ENCODE measurements at places on chromosomes 4 and X.
A peak's percentile ranks its signal among the peaks of the same experiment; 100 is the strongest.

GRCh38 chrX:39450234-39450977 is 647.4 kb downstream of the BCOR start:
- DNase-seq: no peak

DNA sequence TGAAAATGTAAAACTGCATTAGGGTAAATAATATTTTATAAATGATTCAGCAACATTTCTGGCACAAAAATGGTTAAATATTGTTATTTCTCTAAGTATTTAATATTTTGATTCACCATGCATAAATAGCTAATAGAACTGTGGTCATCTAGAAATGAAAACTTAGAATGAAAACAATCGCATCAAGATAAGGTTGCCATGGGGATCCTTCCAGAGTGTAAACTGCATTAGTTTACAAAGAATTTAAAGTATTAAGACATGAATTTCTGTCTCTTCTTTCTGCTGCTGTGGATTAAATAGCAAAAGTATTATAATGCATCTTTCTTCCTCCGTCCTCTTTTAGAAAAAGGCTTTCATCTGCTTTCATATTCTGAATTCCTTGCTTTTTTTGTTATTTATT is 1064.6 kb upstream of the SLIT2 start:
- no peak for DNase-seq

DNA sequence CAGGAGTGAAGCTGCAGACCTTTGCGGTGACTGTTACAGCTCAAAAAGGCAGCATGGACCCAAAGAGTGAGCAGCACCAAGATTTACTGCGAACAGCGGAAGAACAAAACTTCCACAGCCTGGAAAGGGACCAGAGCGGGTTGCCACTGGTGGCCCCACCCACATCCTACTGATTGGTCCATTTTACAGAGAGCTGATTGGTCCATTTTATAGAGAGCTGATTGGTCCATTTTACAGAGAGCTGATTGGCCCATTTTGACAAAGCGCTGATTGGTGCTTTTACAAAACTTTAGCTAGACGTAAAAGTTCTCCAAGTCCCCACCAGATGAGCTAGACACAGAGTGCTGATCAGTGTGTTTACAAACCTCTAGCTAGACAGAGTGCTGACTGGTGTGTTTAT is 134.2 kb upstream of the FRG1 start:
- no peak for DNase-seq

DNA sequence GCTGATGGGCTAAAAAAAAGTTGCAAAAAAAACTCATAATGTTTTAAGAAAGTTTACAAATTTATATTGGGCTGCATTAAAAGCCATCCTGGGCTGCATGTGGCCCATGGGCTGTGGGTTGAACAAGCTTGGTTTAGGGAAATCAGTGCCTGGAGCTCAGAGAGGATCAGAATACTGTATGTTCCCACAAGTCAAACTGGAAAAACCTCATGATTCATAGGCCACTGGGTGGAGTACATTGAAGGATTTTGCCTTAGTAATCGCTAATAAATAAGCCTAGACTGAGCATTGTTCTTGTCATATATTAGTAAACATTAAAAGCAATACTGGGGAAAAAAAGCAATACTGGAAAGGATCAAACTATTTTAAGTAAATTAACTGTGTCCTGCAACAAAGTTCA is 246.3 kb upstream of the TAPT1 start:
- DNase-seq: no peak

GRCh38 chr4:43066415-43066814 is 173.9 kb downstream of the GRXCR1 start:
- no peak for DNase-seq

- peak; percentile 85 for DNase-seq
These were observed 41.9 kb downstream of the HADH start for GRCh38 chr4:108031427-108032083.

- no peak for DNase-seq
These were observed 31.1 kb upstream of the LEF1 start for GRCh38 chr4:108199881-108200280.

- DNase-seq: no peak
These were observed 46.3 kb upstream of the CLCN4 start for GRCh38 chrX:10110316-10110935.

GRCh38 chr4:121676345-121677075 is 20.3 kb downstream of the ANXA5 start:
- DNase-seq: no peak

- DNase-seq: no peak
These were observed 74.0 kb upstream of the AFF2 start for GRCh38 chrX:148426467-148426866.

DNA sequence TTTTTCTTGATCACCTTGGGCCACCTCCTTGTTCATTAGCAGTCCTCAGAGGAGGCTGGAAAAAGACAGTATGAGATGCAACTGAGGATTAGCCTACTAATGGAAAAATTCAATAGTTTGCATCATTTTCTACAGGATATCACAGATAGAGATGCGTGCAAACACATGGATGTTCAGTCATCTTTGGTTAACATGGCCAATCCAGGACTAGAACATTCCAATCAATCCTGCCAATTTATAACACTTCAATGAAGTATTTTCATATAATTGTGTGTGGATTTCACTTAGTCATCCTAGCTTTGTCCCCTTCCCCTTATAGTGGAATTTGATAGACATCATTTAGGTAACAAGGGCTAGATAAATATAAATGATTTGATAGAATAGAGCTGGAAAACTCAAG is 42.7 kb downstream of the MAML3 start:
- no peak for DNase-seq

DNA sequence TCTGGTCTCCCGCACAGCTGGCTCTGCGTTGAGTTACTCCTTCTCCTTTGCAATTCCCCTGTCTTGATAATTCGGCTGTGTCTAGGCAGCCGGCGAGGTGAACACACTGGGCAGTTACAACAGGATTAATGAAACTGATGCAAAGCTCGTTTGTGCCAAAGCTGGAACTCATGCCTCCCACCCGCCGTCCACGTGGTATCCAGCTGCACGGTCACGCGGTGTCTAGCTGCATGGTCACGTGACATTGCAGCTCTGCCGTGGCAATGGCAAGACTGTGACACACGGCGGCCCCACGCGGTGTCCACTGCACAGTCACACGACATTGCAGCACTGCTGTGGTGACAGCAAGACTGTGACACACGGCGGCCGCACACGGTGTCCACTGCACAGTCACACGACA is 31.2 kb upstream of the LRPAP1 start:
- no peak for DNase-seq

DNA sequence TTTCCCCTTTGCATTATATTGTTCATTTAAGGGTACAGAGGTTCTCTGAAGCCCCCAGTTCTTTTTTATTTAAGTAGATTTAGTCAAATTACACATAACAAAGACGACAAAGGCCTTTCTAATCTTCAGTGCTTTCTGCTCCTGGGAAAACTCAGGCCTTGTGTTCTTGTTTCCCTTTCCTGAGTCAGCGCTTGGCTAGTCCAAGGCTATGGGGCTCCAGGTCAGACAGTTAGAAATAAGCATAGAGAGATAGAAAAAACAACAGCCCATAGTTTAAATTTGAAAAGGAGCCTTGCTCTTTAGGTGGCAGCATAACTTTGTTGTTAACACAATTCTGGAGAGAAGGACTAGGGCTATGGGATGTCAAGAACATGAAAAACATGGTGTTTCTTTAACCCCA is 97.3 kb downstream of the PPP1R2C start:
- no peak for DNase-seq

DNA sequence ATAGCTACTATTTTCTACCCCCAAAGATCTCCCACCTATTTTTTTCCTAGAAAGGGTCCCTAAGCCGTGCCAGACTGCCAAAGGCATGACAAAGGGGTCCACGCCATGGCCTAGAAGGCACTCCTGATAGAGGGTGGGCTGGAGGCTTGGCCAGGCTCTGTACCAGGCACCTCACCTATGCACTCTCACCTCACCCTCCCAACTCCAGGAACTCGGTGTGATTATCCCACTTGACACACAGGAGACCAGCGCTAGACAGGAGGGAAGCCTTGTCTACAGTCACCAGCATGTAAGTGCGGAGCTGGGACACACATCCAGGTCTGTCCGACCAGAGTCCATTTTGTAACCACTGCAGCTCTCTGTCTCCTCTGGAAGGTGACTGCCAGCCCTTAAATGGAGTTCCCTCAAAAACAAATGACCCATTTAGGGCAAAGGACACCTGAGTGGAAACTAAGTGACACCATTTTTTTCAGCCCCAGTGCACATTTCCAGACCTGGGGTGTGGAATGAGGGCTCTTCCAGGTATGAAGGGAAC is 106.4 kb downstream of the RTL5 start:
- no peak for DNase-seq

DNA sequence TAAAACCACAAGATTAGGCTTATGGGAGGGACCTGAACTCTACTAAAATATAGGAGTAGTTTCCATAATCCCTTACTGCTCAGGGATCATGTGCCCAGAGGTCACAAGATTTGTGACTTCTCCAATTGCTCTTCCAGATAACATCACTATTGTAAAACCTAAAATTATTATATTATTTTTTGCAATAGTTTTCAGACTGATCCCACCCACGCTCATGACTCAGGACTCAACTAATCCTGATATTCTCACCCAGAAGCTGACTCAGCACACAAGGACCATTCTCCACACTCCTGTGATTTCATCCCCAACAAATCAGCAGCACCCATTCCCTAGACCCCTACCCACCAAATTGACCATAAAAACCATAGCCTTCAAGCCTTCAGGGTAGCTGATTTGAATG is 24.0 kb upstream of the RPL34 start:
- no peak for DNase-seq

GRCh38 chr4:113539408-113539807 is 222.1 kb downstream of the CAMK2D start:
- peak; percentile 39 for DNase-seq

GRCh38 chr4:87557348-87557747 is 28.2 kb upstream of the SPARCL1 start:
- DNase-seq: no peak

DNA sequence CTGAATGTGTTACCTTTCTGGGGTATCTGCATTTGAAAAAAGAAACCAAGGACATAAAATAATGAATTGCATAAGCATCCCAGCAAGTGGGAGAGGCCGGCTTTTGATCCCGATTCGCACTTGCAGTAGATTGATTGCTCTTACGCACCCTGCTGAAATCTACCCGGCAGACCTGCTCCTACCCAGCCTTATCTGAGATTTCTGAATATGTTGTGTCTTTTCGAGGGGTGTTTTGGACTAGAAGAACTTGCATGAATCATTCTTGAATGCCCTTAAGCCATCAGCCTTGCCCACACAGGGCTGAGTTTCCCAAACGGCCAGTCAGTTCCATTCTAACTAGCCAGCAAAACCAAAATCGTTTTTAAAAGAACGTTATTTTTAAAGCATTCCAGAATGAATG is 174.4 kb upstream of the BCOR start:
- DNase-seq: no peak

DNA sequence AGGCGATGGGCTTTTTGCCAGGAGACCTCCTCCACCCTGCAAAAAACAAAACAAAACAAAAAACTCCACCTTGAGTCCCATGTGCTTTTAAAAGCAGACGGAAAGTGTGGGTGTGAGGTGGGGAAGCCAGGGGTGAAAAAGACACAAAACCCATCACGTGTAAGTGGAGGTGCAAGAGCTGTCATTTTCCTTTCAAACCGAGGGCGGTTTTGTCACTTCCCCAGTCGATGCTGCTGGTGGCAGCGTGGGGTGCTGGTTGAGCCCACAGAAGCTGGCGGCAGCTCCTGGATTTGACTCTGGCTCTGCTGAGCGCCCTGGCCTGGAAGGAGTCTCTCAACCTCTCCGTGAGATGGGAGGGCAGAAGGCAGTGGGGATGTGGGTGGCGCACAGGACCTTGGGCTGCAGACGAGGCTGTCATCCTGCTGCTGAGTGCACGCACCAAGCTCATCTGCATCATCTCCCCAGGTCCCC is 110.0 kb downstream of the PSAPL1 start:
- no peak for DNase-seq

DNA sequence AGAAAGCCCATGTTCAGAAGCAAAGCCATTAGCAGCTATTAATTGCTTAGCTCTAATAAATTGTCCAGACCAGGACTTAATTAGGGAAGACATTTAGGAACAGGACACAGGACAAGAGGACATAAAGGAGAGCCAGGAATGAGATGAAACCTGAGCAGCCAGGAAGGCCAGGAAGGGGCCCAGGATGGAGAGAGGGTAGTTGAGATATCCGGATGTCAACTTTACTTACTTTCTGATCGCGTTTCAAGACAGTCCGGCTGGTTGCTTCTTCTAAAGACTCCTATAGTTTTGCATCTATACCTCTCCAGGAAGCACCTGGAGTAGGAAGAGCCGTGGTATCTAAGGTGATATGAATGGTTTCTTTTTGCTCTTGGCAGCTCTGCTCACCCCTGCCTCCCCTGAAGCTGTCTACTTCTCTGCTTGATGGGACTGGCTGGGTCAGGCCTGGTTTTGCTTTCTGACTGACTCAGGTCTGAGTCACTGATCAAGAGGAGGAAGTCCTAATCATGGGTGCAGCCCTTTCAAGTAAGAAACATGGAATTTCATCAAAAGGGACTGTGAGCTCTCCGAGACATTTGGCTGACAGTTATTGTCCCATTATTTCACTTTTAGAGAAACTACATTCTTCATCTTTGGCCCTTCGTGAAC is 733.3 kb downstream of the RPA4 start:
- DNase-seq: peak; percentile 17

- no peak for DNase-seq
These were observed 331.0 kb upstream of the CPXCR1 start for GRCh38 chrX:88416002-88416401.

DNA sequence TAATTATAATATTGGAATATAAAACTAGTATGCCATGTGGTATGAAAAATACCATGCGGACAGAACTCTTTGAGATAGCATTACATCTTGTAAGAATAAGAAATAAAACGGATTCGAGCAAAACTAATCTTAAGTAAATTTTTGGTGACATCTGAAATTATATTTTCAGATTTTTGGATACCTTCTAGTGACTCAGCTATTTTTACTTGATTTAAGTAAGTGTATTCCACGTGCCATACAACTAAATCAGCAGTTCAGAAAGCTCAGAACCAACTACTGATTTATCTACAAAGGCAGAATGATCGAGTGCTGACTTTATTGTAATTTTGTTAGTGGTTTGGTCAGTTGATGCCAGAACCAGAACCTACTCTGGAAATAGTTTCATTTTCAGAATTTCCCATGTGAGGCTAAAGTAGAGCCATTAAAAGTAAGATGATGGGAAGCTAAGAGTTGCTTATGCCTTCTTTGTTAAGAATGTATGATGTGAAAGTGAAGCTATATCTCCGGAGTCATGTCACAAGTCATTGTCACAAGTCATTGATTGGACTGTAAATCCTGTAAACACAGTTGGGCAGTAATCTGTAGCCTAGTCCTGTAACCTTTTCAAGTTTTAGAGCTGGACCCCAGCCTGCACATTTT is 4.0 kb downstream of the ING2 start:
- DNase-seq: no peak

DNA sequence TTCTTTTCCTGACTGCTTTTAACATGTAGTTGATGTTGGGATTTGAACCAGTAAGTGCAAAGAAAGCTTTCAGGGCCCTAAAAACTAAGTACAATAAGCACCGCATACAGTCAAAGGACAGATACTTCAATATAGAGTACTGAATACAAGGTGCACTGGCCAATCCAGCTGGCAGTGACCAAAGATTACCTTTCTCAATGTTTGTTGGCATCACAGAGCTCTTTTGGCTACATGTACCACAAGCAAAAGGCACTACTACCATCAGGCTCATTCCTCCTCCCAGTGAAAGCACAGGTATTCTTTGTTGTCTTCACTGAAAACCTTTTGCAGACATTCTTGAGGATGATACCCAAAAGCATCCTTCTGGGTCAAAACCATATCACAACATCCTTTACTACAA is 65.2 kb upstream of the ZCCHC13 start:
- DNase-seq: no peak
